Tibial artery (tissue), 4 donors: ENCODE measurements at places on chromosomes 5 and 9.

DNA sequence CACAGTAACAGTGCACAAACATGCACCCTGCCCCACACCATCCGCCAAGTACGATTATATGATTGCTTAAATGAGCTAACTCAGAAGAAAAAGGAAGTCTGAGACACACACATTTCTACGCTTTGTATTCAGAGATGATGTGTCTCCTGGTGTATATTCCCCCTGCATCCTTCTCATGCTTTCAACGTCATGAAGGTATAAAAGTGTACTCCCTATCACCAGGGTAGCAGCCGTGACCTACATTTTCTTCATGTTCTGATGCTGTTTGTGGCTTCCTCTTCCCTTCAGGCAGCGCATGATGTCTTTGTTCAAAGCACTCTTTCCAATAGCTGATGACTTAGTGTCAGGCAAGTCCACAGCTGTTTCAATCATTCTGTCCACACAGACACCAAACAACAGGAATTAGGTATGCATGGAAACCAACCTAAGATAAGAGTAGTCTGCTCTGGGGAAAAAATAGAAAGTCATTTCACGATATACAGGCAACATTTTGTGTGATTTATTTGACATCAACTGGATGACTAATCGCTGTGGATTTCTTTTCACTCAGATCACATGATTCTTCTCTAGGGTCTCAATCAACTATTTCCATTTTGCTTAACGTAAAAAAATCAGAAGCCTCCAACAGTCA, 269.4 kb upstream of the PTGER4 start:
- H3K27me3 ChIP-seq: no peaks in the 10 kb centered on the region
- H3K4me1 ChIP-seq: peaks cover 14% of the 10 kb centered on the region
- no peaks in the 10 kb centered on the region for H3K36me3 ChIP-seq
- no peak overlapping the region for H3K4me3 ChIP-seq

DNA sequence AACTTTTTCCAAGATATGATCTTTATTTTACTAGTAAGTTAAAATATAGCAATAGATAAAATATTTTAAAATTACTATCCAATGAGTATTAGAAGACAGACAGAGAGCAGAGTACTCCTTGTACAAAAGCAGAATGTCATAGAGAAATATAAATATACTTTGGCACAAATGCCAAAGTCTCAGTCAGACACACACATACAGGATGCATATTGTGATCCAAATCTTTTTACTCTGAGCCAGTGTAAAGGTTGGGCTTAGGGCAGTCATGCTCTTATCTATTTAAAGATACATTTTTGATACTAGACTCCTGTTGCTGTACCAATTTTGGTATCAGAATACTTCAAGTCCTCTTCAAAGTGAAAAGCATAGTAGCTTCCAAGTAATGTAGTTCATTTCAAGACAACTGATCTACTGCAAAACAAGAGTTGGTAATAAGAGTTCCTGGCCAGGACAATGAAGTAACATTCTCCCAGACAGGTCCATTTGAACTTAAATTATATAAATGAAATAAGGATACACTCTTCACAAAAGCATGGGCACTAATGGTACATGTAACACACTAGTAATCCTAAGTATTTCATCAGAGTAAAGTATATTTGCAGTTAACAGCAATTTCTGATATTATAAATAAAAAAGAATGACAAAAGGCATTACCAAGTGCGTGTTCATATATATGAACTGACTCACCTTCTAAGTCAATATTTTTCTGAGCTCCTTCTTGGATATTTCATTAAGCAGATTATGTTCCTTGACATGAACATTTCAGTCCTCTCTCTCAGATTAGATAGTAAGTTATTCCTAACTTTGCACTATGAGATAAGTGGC, 10.5 kb downstream of the PFDN1 start:
- H3K36me3 ChIP-seq: no peaks in the 10 kb centered on the region
- H3K4me1 ChIP-seq: peaks cover 66% of the 10 kb centered on the region
- H3K27me3 ChIP-seq: no peaks in the 10 kb centered on the region
- no peak overlapping the region for H3K4me3 ChIP-seq

DNA sequence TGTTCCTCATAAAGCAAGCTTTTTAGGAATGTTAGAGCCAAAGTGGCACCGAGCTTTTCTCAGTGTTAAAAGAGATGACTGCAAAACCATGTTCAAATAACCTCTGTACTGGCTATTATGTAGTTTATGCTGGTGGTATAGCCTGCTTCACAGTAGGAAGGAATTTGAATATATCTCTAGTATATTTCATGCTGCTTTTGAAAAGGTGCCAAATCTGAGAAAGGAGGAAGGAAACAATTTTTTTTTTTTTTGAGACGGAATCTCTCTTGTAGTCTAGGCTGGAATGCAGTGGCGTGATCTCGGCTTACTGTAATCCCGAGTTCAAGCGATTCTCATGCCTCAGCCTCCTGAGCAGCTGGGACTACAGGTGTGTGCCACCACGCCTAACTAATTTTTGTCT, 13.5 kb downstream of the CREBRF start:
- no peaks in the 10 kb centered on the region for H3K36me3 ChIP-seq
- H3K27ac ChIP-seq: no peak overlapping the region
- peaks cover 48% of the 10 kb centered on the region for H3K4me1 ChIP-seq

- no peaks in the 10 kb centered on the region for H3K36me3 ChIP-seq
- no peak overlapping the region for H3K27ac ChIP-seq
- no peak for DNase-seq
Measured at GRCh38 chr9:7209990-7210389, 452.2 kb downstream of the KDM4C start.

GRCh38 chr9:121685146-121685794, 33.8 kb downstream of the DAB2IP start:
- no peak for DNase-seq
- H3K27me3 ChIP-seq: no peaks in the 10 kb centered on the region
- peaks cover 7% of the 10 kb centered on the region for H3K4me1 ChIP-seq
- peaks cover 19% of the 10 kb centered on the region for H3K36me3 ChIP-seq

- no peak overlapping the region for H3K4me3 ChIP-seq
- H3K36me3 ChIP-seq: peaks cover 44% of the 10 kb centered on the region
- H3K4me1 ChIP-seq: peaks cover 45% of the 10 kb centered on the region
- peak overlapping the region; percentile 80 for H3K27ac ChIP-seq
- H3K27me3 ChIP-seq: no peaks in the 10 kb centered on the region
Measured at GRCh38 chr9:130858739-130859705, 24.0 kb downstream of the ABL1 start.

DNA sequence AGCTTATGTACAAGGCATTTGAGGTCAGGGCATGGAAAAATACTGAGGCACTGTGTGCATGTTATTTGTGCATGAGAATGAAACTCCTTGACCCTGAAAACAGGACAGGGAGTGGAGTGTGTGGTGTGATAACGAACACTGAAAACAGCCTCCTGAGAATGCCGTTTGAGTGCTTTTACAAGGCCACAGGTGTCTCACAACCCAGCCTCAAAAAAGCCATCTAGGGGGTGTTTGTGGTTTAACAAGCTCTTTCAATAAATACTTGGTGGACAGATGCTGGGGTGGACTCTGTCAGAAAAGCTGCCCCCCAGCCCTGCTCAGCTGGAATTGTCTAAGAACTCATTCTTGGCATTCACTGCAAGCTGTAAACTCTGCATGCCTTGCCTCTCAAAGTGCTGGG, 94.0 kb upstream of the SLC25A48 start:
- no peak overlapping the region for H3K4me3 ChIP-seq
- no peaks in the 10 kb centered on the region for H3K27me3 ChIP-seq
- DNase-seq: no peak
- H3K36me3 ChIP-seq: no peaks in the 10 kb centered on the region
- no peak overlapping the region for H3K27ac ChIP-seq

GRCh38 chr9:69155341-69156030, 18.6 kb upstream of the TJP2 start:
- no peak for DNase-seq
- H3K27me3 ChIP-seq: no peaks in the 10 kb centered on the region
- no peaks in the 10 kb centered on the region for H3K4me1 ChIP-seq
- H3K27ac ChIP-seq: no peak overlapping the region
- peaks cover 8% of the 10 kb centered on the region for H3K36me3 ChIP-seq
- H3K4me3 ChIP-seq: no peak overlapping the region

- H3K27ac ChIP-seq: no peak overlapping the region
- DNase-seq: no peak
- H3K4me1 ChIP-seq: no peaks in the 10 kb centered on the region
- no peak overlapping the region for H3K4me3 ChIP-seq
- H3K36me3 ChIP-seq: peaks cover 75% of the 10 kb centered on the region
Measured at GRCh38 chr9:109072133-109072692, 47.5 kb downstream of the TMEM245 start.

GRCh38 chr9:103734471-103734870, 359.6 kb upstream of the SMC2 start:
- DNase-seq: no peak
- H3K36me3 ChIP-seq: no peaks in the 10 kb centered on the region

GRCh38 chr5:2919310-2920018, 168.0 kb upstream of the IRX2 start:
- DNase-seq: no peak
- no peaks in the 10 kb centered on the region for H3K36me3 ChIP-seq
- H3K27me3 ChIP-seq: no peaks in the 10 kb centered on the region
- H3K4me1 ChIP-seq: no peaks in the 10 kb centered on the region
- no peak overlapping the region for H3K4me3 ChIP-seq

DNA sequence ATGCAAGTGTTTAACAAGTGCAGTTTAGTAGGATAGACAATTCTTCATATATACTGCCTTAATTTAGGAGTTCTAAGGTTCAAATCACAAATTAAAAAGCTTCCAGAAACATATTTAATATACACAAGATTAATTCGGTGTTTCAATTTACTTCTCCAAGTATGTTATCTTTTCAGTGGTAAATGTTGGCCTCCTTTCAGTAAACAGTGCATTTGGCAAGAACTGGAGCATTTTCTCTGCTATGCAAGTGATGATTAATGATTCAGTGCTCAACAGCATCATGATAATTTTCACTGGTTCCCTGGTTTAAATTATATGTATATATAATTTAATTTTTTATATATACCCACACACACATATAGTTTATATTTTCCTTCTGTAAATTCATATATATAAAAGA, 541.7 kb downstream of the EFNA5 start:
- no peaks in the 10 kb centered on the region for H3K27me3 ChIP-seq
- H3K27ac ChIP-seq: no peak overlapping the region
- H3K4me3 ChIP-seq: no peak overlapping the region
- no peak for DNase-seq
- no peaks in the 10 kb centered on the region for H3K4me1 ChIP-seq
- no peaks in the 10 kb centered on the region for H3K36me3 ChIP-seq

GRCh38 chr9:93076792-93077128, 18.3 kb downstream of the SUSD3 start:
- no peak for DNase-seq
- H3K4me1 ChIP-seq: peaks cover 12% of the 10 kb centered on the region
- no peaks in the 10 kb centered on the region for H3K36me3 ChIP-seq
- H3K27ac ChIP-seq: no peak overlapping the region
- no peaks in the 10 kb centered on the region for H3K27me3 ChIP-seq
